ENCODE measurements at places on chromosomes 12 and 14.

- DNase-seq, result peak; percentile 21
Measured at GRCh38 chr12:106956048-106956578, 406 bp downstream of the TMEM263 start.

DNA sequence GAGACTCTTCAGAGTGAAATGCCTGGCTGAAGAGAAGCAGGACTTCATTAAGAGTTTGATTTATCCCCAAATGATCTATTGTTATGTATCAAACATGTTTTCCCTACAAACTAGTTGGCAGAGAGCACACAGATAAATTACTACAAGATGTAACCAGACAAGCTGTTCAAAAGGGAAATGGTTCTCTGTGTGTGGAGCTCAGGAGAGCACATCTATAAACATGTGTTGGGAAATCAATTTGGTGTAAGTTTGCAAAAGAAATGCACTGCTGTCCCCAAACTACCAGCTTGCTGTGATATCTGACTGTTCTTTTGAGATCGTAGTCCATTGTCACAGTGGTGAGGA is 159.2 kb downstream of the PAH start:
- no peak for DNase-seq

GRCh38 chr14:89909586-89909985 is 44.9 kb downstream of the EFCAB11 start:
- no peak for DNase-seq

GRCh38 chr14:35385042-35385839 is 19.3 kb downstream of the NFKBIA start:
- DNase-seq, result no peak

DNA sequence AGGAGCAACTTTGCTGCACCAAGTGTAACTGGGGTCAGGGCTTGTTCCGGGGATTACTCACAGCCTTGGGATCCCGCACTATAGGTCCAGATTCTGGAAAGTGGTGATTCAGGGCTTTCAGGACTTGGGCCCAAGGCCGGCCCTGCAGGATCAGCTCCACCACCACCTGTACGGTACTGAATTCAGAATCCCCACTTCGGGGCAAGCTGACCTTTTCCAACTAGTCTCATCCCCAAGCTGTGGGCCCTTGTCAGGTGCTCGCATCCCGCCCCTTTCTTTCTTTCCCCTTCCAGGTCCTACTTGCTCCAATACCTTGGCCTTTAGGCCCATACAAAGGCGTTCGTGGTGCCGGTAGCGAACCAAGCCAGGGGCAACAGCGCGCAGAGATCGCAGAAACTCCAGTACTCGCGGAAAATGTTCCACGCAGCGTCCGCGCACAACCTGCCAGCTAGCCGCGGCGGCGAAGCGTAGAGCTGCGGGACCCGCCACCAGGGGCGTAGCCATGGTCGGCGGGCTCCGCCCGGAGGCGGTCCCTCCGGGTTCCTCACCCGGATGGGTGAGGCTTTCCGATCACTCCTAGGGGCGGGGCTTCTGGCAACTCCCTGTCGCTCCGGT is 487 bp downstream of the TINF2 start:
- peak; percentile 86 for DNase-seq

DNA sequence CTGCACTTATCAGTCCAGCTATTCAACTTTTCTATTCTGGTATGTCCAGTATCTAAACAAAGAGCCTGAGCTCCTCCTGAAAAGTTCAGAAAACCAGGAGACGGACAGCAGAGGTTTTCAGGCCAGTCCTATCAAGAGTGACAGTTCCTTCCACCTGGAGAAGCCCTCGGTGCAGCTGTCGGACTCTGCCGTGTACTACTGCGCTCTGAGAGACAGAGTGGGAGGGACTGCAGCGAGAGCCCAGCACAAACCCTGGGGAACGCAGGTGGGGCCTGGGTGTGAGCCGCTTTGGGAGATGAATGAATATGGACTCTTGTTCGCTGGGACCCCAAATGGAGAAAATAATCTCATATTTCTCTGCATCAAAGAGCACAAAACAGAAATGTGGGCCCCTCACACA is 329.8 kb upstream of the OR4E1 start:
- no peak for DNase-seq

DNA sequence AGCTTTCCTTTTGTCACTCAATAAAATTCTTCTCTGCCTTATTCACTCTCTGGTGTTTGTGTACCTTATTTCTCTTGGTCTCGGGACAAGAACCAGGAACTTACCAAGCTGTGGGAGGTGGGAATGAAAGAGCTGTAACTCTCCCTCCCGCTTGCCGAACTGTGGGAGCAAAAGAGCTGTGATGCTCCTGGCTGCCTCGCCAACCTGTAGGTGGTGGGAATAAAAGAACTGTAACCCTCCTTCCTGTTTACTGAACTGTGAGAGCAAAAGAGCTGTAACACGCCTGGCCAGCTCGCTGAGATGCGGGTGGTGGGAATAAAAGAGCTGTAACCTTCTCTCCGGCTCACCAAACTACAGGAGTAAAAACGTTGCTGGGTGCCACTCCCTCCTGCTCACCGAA is 314.1 kb upstream of the LRIG3 start:
- no peak for DNase-seq

- no peak for DNase-seq
Measured at GRCh38 chr12:69922999-69923398, 98.0 kb downstream of the MYRFL start.

GRCh38 chr14:57533214-57533613 is 39.6 kb upstream of the CCDC198 start:
- DNase-seq, result no peak

- DNase-seq, result no peak
Measured at GRCh38 chr12:110266980-110267620, 13.9 kb upstream of the ATP2A2 start.

GRCh38 chr12:102167821-102168604 is 29.6 kb downstream of the PMCH start:
- no peak for DNase-seq

GRCh38 chr12:116529048-116529447 is 30.1 kb upstream of the MAP1LC3B2 start:
- DNase-seq, result no peak

DNA sequence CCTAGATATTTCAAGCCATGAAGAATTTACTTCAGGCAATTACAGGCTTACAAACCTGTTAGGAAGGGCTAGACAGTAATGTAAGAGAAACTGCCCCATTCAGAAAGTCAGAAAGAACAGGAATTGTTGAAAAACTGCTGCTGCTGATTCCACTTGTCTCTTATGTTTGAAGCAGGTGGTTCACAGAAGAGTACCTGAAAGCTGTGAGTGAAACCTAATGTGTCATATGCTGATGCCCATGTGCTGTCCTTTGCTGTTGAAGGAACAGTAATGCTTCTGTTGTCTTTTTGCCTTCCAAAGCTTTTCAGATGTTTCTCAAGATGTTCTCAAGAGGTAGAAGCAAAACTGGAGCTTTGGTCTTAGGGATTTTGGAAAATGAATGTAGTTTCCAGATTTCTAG is 39.0 kb downstream of the MNAT1 start:
- no peak for DNase-seq

GRCh38 chr12:84397263-84397662 is 515.3 kb downstream of the SLC6A15 start:
- no peak for DNase-seq

GRCh38 chr14:91354221-91354916 is 63.3 kb downstream of the CCDC88C start:
- no peak for DNase-seq

Data from stimulated activated CD8-positive, alpha-beta memory T cell treated with anti-CD3 and anti-CD28 coated beads, Interleukin-4, amount 100 ng/mL, for 1 hour (primary cell).